ENCODE measurements at places on chromosomes 2 and 18.

GRCh38 chr2:206452242-206452641 is 8.9 kb downstream of the ADAM23 start:
- no peak for DNase-seq

GRCh38 chr18:70420146-70420898 is 131.5 kb downstream of the SOCS6 start:
- DNase-seq = no peak

DNA sequence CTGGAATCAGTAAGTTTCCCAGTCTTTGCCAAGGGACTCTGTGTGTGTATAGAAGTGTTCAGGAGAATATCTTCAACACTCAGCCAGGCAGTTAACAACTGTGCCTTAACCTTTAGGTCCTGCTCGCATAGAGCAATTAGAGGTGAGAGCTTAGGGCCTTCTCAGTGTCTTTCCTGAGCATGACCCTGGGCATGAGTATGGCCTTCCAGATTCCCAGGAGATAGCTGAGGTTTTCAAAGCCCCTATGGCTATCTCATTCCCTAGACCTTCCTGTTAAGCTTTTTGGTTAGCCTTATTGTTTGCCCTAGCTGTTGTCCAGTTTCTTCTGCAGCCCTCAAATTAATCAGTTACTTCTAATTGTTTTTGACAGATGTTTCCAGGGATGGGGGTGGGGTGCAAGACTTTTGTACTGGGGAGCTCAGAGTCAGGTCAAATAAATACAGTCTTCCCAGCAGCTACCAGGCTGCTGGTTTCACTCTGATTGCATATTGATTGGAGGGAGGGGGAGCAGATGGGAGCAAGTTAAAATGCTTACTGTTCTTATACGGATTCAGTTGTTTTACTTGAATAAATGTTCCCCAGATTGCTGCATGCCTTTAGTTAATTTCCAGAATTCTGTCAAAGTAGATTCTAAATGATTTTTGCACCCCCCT is 23.1 kb downstream of the PDK1 start:
- DNase-seq = no peak

- no peak for DNase-seq
Measured at GRCh38 chr18:68696937-68697336, 18.0 kb downstream of the TMX3 start.

DNA sequence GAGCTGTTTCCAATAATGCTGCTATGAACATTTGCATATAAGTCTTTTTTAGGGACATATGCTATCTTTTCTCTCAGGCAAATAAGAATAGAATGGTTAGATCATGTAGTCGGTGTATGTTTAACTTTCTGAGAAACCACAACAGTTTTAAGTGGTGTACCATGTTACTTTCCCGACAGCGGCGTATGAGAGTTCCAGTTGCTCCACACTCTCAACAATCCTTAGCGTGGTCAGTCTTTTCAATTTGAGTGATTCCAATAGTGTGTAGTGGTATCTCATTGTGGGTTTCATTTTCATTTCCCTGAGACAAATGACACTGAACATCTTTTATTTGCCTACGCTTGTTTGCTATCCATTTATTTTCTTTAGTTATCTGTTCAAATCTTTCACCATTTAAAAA is 149.5 kb downstream of the ACOXL start:
- no peak for DNase-seq

DNA sequence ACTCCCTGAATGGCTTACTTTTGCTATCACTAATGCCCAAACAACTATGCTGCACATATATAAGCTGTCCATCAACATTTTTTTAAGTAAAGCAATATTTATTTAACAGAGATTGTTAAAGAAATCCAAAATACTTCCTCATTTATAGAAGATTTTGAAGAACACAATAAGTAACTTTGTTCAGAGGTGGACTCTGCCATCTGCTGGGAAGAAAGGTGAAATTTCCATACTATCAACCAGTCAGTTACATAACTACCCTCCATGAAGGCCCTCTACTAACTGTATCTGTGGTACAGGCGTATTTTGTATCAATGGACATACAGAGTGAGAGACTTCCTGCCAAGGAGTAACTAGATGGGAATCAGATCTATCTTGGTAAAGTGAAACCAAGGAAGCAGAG is 106.0 kb downstream of the DTNB start:
- no peak for DNase-seq

- DNase-seq = no peak
Measured at GRCh38 chr2:113131352-113132185, 4.2 kb downstream of the IL1RN start.

GRCh38 chr2:139078376-139078775 is 298.2 kb upstream of the NXPH2 start:
- no peak for DNase-seq

DNA sequence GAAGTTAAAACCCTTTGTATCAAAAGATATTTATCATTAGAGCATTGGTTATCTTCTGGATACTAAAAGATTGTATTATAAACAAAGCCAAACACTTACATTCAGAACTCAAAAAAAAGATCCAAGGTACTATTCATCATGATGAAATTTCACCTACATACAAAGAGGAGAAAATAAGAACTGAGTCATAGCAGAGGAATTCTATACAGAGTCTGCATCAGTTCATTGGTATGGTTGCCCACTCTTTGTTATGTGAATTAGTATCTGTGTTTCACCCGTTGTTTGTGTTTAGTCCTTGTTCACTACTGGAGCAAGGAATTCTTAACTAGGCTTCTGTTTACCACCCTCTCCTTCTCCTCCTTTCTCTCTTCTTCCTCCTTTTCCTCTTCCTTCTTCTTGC is 157.9 kb downstream of the LNPK start:
- DNase-seq = no peak

DNA sequence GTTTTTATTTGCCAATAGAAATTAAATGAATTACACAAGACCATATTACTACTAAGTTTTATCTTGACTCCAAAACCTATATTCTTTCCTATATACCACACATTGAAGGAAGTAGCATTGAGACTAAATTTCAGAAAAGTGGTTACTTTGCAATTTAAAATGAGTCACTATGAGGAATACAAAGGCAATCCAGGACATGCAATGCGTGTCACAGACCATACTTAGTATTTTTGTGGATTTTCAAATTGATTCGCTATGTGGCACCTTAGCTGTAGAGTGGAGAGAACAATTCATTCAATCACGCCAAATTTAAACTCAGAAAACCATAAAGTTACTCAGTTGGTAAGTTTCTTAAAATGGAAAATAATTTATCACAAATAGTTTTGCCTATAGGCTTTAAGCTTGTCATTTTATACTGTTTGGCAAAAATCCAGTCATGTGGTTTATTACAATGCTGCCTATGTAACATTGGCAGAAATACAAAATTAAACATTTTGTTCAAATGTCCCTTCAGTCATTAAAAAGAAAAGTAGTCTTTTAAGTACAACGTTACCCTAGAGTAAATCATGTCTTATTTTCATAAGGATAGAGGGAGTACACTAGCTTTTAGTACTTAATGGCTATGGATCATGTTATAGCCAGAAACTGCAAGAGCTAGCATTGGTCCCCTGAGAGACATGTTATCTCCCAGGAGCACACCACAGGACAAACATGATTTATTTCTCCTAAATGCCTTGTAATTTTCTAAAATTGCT is 222.8 kb upstream of the CDH7 start:
- no peak for DNase-seq

DNA sequence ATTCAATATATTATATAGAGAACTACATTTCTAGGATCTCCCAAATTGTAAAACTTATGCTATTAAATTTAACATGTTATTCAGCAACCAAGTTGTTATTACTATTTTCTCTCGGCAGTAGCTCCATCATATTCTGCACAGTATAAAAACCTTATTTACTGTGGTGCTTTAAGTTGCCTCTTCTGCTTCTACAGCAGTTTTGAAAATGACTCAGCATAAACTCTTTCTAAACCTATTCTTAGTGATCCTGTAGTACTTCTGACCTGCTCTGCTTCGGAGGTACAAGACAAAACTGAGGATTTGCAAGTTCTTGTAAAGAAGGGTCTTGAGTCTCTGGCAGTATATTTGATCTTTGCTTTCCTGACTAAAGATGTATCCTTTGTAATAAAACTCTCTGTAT is 567.2 kb downstream of the TMX3 start:
- DNase-seq = no peak

DNA sequence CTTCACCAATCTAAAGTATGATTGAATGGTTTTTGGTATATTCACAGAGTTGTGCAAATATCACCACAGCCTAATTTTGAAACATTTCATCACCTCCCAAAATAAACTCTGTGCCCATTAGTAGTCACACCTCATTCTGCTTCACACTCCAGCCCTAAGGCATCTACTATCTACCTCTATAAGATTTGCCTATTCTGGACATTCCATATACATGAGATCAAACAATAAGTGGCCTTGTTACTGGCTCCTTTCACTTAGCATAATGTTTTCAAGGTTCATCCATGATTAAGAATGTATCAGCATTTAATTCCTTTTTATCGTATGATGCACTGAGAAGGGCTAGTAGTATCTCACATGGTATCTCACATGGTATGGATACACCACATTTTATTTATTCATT is 204.6 kb upstream of the SMAD7 start:
- DNase-seq = no peak

All from stimulated activated CD4-positive, alpha-beta T cell treated with anti-CD3 and anti-CD28 coated beads, TNF-alpha, amount 100 ng/mL, for 1 hour (primary cell).